Fibroblast of lung (primary cell): ENCODE measurements at places on chromosomes 12 and 14. TPM values are rescaled to one million over a fixed set of nuclear protein-coding genes. Genes with fewer than 3 reads are reported as not detected.

GRCh38 chr14:44854114-44854513 lies 107.6 kb downstream of the KLHL28 start:
- DNase-seq: no peak

- no peak for DNase-seq
These were observed 516.9 kb downstream of the SLC16A7 start for GRCh38 chr12:60112763-60113162.

DNA sequence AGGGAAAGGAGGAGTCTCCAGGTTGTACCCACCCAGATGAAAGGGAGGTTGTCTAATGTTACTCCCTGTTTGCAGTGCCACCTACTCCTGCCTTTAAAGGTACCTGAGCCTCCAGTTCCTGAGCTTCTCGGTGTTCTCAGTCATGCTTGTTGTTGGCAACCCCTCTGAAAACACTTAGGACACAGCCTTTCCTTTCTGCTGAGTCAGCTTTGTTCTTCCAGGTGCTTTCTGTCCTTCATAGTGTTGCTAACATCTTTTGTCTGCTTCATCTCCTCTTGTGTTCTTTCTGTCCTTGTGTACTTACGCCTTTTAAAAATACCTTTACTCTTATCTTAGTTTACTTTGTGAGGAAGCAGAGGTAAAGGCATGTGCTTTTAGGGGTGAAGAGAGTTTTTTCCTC lies 97.0 kb upstream of the NEDD1 start:
- DNase-seq: peak; percentile 8

DNA sequence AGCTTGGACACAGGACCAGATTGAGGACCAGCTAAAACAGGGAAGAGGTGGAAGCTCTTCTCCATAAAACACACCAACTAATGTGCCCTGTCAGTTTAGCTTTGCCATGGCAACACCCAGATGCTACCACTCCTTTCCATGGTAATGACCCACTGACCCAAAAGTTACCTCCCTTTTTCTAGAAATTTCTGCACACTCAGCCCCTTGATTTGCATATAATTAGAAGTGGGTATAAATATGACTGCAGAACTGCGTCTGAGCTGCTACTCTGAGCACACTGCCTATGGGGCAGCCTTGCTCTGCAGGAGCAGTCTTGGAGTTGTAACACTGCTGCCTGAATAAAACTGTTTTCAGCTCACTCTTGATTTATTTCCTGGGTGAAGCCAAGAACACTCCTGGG lies 3.2 kb upstream of the TDG start:
- DNase-seq: no peak

DNA sequence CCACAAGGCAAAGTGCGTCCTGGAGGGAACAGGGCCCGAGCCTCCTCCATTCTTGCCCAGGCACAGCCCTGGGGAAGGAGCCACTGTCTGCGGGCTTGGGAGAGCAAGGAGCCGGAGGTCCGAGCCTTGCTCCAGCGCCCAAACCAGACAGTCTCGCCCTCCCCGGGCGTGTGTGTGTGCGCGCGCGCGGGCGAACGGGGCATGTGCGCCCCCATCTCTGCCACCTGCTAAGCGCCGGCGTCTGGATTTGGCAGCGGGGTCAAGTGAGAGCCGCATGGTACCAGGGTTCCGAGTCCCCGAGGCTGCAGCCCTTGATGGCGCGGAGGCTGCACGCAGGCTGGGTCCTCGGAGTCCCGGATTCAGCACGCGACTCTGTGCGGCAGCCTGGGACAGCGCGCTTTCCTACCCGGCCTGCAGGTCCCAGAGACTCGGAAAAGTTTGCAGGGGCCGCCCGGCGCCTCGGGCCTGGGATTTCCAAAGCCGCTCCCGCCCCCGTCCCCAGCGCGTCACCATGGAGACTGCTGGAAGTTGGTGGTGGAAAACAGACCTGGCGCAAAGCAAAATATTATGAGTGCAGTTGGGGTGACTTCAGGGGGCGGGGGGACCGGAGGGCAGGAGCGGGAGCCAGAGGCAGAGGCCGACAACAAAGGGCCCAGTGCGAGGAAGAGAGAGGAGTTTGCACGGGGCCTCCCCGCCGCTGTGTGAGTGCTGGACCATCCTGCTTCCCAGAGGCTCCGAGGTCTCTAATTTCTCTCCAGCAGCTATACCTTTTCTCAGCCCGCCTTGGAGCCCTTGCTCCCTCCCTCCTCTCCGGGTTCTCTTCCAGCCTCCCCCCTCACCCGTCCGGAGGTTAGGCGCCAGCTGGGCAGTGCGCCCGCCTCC lies 4.2 kb downstream of the RFX4 start:
- no peak for DNase-seq

GRCh38 chr12:66269757-66270383 lies 32.4 kb upstream of the HELB start:
- DNase-seq: peak; percentile 68

DNA sequence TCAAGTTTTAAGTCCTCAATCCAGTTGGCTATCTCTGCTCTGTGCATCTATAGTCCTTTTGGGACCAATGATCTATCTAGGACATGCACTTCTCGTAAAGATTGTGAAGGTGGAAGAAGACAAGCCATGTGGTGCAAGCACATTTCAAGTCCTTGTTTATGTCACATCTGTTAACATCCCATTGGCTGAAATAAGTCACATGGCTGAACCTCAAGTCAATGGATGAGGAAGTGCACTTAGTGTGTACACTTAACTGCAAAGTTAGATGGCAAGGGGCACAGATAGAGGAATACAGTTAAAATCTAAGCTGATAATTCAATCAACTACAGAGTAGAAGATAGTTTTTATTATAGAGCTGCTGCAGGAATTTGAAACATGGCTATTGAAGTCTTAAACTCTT lies 362.8 kb upstream of the TBX3 start:
- no peak for DNase-seq

GRCh38 chr12:124543590-124544310 lies 23.7 kb downstream of the NCOR2 start:
- no peak for DNase-seq

GRCh38 chr14:76056128-76056527 lies 70.6 kb downstream of the IFT43 start:
- DNase-seq: peak; percentile 6

DNA sequence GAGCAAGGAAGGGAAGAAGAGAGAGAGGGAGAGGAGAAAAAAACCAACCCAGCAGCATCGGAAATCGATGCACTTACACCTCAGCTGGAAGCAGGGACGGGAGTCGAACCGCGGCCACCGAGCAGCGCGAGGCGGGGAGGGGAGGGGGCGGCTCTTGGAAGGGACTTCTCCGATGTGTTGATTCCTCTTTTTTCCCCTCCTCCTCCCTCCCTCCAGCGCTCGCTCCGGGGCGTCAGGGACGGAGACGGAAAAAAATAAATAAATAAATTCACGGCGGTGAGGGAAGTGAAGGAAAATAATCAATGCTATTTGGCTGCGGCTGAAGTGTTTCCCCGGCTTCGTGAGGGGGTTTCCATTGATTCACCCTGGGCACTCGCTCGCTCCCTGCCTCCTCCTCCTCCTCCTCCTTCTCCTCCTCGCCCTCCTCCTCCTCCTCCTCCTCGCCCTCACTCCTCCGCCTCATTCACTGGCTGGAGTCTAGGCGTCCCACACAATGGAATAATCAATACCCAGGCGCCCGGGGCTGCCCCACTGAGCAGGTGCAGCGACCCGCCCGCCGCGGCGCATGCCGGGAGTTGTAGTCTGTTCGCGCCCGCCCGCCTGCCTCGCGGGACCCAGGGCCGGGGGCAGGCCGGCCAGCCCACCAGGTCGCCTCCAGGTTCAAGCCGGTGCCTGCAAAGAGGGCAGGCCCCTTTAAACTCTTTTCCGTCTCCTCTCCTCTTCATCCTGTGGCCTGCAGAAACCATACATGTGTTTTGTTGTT lies at the start of gene ZFHX2:
Gene ZFHX2, minus strand, starts transcription at position 500 of the 763 bp plus-strand sequence. CDS start 16,440 bp downstream, outside the sequence.
- DNase-seq: peak; percentile 40

DNA sequence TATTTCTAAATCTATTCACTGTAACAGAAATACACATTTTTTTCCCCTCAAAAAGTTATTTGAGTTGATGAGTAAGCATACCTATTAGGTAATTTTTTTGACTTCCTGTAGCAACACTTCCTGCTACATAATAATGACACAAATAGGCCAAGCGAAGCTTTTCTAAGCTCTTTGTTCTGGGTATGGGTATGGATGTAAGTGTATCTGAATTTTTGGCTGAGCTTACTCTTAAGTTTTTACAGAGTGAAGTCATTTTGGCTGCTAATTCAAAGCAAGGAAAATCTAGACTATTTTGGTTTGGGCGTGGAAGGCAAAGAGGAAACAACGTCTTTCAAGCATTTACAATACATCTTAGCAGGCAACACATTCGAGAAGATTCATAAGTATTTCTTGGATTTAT lies 1206.0 kb upstream of the FLRT2 start:
- DNase-seq: peak; percentile 3

GRCh38 chr14:53355581-53356112 lies 202.5 kb upstream of the DDHD1 start:
- peak; percentile 91 for DNase-seq

GRCh38 chr12:49777800-49778748 lies 36.7 kb downstream of the TMBIM6 start:
- peak; percentile 19 for DNase-seq

- peak; percentile 43 for DNase-seq
These were observed 420.9 kb downstream of the PCNX1 start for GRCh38 chr14:71328183-71328582.

DNA sequence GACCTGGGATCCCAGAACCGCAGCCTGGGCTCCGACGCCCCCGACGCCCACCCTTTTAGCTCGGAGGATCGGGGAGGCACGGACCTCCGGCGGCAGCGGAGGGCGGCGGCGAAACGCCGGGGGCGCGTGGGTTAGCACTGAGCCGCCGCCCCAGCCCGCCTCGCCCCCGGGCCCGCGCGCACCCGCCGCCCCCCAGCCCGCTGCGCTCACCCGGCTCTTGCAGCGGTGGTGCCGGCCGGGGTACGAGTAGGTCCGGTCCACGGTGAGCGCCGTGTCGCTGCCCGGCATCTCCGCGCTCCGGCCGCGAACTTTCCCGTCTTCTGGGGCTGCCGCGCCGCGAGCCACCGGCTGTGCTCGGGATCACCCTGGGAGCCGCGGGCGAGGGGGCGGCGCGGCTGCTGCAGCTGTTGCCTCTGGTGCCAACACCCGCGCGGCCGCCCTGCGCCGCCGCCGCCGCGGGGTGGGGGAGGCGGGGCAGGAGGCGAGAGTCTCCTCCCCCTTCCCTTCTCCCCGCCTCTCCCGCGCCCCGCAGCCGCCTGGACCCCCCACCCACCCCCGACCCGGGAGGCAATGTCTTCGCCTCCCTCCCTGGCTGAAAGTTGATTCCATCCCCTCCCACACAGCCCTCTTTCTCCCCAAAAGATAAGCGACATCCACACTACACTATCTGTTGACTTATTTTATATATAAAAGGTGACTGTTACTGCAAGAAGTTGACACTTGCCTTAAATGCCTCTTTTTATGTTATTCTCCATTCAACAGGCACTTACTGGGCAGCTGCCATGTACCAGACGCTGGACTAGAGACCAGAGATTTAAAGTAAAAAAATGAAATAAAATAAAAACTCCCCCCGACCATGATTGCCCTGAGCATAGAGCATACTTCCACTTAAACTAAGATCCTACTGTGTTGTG lies at the start of gene TMCC3:
Gene TMCC3, minus strand, starts transcription at position 415 of the 914 bp plus-strand sequence. Its CDS starts 127 bp downstream, at position 288.
- peak; percentile 45 for DNase-seq

- DNase-seq: no peak
These were observed 2.0 kb downstream of the FGF6 start for GRCh38 chr12:4443616-4444015.

- DNase-seq: no peak
These were observed 5.8 kb downstream of the ASPG start for GRCh38 chr14:104091061-104091926.

- DNase-seq: peak; percentile 40
These were observed 1.2 kb downstream of the PAWR start for GRCh38 chr12:79689477-79690141.

GRCh38 chr12:114812384-114812783 lies 128.4 kb upstream of the TBX3 start:
- DNase-seq: no peak

DNA sequence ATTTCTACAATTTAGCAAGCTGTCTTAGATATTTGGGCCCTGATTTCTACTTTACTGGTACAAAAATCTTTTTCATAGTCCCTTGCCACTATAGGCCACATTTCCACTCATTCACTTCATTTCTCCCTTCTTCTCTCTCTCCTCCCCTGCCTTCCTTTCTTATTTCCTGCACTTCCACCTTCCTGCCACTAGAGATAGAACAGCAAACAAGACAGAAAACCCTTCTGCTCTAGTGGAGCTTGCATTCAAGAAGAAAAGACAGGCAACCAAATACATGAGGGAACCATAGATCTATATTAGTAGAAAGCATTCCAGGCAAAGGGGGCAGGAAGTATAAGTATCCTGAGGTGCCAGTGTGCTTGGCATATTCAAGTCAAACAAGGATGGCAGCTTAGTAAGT lies 623.5 kb downstream of the FLRT2 start:
- DNase-seq: no peak

GRCh38 chr12:75563351-75563750 lies 51.9 kb upstream of the KRR1 start:
- DNase-seq: no peak

- peak; percentile 38 for DNase-seq
These were observed 57.1 kb downstream of the ATG14 start for GRCh38 chr14:55354500-55354899.

DNA sequence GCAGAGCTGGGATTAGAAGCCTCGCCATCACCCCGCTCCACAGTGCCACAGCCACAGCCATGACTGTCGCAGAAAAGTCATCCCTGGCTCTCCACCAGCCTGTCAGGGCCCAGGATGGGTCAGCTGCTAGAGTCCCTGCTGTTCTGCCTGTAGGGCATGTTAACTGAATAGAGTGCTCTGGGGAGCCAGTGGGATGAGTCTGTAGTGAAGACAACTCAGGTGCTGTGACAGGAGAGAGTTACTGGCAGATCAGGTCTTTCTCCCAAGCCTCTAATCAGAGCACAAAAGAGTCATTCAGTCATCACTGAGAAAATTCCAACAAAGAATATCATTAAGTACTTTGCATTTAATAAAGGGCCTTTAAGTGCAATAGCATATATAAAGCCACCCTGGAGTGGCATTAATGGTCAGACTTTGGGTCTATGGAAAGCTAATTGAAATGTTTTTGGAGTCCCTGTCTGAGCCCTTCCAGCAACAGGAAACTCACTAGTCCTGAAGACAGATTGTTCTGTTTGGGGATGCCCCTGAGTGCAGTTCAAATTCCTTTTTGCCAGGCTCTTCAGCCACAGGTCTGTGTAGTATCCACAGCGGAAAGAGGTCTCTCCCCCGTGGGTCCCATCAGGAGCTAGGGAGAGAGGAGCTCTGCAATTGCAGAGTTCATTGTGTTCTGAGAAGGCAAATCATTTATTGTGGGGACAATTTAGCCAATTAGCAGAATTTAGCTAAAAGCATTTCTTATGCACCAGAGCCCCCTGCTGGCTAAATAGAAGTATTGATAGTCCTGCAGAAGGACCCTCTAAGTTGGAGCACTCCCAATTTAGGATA lies 45.2 kb upstream of the C14orf132 start:
- DNase-seq: peak; percentile 43

The TMEM253 gene
- not detected in 2 replicates for total RNA-seq

The LRP6 gene
- 39.3 and 39.5 TPM in 2 replicates for total RNA-seq

The ETFBKMT gene
- 4.4 and 6.1 TPM in 2 replicates for total RNA-seq

The LMNTD1 gene
- total RNA-seq: not detected in 2 replicates

The SLC17A8 gene
- not detected in 2 replicates for total RNA-seq

The POTEG gene
- not detected in 2 replicates for total RNA-seq

The KRT77 gene
- not detected in 2 replicates for total RNA-seq
